ENCODE measurements at places on chromosomes 2 and 18.

- DNase-seq = no peak
These were observed 23.7 kb downstream of the KIAA2012 start for GRCh38 chr2:202096736-202097135.

- no peak for DNase-seq
These were observed 104.1 kb upstream of the ITPRID2 start for GRCh38 chr2:181787310-181788048.

GRCh38 chr18:78625847-78626246 lies 353.8 kb upstream of the SALL3 start:
- DNase-seq = no peak

- no peak for DNase-seq
These were observed 104.7 kb downstream of the KLHL29 start for GRCh38 chr2:23489471-23490322.

- DNase-seq = no peak
These were observed 1.6 kb upstream of the LPIN1 start for GRCh38 chr2:11744631-11745394.

- DNase-seq = no peak
These were observed 36.0 kb downstream of the MRPL33 start for GRCh38 chr2:27807476-27807875.

- DNase-seq = no peak
These were observed 28.0 kb downstream of the MYO5B start for GRCh38 chr18:50166901-50167300.

DNA sequence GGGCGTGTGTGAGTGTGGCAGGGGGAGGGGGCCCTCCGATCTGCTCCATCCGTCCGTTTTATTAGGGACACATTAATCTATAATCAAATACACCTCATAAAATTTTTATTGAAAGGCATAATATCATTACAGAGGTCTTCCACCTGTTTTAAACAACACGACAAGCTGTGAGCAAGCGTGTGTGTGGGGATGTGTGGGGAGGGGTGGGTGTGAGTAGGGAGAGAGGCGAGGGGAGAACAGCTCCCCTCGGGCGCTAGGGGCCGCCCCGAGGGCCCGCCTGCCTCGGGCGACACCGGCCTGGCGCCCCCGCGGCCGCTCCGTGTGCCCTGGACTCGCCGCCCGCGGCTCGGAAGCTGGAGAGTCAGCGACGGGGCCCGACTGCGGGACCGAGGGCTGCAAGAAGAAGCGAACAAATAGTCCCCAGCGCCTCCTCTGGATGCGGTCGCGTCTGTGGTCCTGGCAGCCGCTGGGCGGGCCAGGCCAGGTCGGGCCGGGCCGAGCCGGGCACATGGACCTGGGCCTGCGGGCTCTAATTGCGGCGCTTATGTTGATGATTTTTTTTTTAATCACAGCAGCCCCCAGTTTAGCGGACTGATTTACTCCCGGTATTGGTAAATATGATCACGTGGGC lies 352 bp upstream of the HOXD9 start:
- no peak for DNase-seq

GRCh38 chr18:48862678-48863270 lies 88.0 kb downstream of the SMAD7 start:
- DNase-seq = no peak

DNA sequence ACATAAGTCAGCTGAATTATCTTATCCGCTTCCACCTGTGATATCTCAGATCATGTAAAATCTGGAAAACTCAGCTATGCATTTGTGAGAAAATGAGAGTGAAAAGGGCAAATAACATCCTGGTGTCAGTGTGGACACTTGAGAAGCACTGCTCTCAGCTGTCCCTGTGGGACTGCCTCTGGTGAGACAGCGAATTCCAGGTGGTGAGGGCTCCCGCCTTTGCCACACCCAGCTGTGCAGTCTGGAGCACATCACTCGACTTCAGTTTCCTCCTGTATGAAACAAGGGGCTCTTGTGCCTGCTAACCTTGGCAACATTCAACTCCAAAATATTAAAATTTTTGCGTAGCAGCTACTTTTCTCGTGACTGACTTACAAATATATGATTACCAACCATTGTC lies 194.9 kb upstream of the BOD1L2 start:
- no peak for DNase-seq

- no peak for DNase-seq
These were observed 102.8 kb downstream of the MYCN start for GRCh38 chr2:16043192-16043591.

DNA sequence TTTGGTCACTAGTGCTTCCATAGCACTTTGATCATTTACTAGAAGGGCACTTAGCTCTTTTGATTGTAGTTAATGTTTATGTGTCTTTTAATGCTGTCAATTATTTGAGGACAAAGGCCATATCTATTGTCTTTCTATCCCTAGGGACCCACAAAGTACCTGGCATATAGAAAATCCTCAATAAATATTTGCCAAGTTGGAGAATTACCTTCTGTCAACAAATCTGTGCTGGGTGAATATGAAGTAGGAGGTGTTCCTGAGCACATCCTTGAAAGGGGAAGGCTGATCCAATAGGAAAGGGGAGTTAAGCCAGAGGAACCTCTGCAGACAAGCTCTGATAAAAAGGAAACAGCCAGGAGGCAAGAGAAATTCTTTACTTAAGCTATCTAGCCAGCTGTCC lies 8.2 kb downstream of the DPP4 start:
- no peak for DNase-seq

DNA sequence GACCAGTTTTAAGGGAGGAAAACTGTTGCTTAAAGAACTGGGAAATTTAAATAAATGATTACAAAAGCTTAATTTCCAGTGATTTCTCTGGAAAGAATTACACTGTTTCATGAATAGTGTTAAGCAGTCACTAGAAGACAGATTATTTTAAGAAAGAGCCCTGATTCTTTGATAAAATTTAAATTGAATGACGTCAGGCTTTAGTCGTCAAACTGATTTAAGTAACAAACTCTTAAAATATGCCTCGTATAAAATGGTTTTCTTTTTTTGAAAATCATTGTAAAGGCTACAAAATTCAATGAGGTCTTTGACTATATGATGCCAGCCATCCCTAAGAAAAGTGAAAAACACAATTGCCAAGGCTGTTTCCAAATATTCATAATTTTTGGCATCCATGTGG lies 465.0 kb downstream of the NR4A2 start:
- no peak for DNase-seq

GRCh38 chr2:68475110-68475509 lies 7.7 kb downstream of the APLF start:
- DNase-seq = no peak

- DNase-seq = no peak
These were observed 314.6 kb downstream of the CNTNAP5 start for GRCh38 chr2:124339709-124340108.

DNA sequence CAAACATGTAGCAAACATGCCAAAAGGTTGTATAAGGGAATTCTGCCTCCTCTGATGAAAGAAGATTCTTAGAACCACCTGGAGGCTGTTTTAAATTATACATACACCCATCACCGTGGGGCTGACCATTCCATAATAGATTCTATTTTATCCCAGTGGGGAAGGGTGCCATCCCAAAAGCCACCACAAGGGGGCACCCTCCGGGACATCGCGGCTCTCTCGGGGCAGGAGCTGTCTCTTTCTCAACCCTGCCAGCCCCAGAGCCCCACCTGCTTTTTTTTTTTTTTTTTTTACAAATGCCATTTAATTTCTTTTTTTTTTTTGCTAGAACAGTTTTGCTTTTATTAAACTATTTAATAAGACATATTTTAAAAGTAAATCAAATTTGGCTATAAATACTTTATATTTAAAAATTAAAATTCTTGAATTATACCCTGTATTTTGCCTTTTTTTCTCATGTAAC lies 8.6 kb upstream of the MTCL1 start:
- DNase-seq = peak; percentile 63

GRCh38 chr2:225773148-225773547 lies 373.6 kb downstream of the NYAP2 start:
- no peak for DNase-seq

DNA sequence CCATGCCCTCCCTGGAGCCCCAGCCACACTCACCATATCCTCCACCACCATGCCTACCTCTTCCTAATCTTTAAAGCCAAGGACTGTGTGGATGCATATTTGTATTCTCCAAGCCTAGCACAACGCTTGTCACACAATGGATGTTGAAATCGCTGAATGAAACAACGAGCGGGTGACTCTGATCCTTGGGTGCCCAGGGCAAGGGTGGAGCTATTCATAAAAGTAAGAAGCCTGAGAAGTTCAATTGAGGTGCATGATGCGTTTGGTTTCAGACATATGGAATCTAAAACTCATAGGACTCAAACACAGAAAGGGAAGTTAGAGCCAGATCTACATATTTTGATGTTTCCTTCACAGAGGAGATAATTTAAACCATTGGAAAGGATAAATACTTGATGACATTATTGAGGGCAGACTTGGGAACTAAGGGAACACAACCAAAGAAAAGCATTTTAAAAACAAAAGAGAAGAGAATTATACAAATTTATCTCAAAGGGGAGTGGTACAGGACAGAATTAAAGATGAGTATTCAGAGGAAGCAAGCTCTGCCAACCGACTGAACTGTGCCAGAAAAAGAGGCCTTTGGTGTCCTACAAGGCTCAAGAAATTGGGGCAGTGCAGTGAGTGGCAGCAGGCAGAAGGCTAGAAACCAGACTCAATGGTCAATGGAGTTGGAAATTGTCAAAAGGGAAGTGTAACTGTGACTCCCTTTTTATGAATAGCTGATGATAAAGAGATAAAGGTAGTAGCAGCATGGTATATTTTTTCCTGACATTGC lies 200.6 kb upstream of the NCKAP5 start:
- no peak for DNase-seq

- DNase-seq = no peak
These were observed 127.7 kb downstream of the TNS1 start for GRCh38 chr2:217875138-217875537.

DNA sequence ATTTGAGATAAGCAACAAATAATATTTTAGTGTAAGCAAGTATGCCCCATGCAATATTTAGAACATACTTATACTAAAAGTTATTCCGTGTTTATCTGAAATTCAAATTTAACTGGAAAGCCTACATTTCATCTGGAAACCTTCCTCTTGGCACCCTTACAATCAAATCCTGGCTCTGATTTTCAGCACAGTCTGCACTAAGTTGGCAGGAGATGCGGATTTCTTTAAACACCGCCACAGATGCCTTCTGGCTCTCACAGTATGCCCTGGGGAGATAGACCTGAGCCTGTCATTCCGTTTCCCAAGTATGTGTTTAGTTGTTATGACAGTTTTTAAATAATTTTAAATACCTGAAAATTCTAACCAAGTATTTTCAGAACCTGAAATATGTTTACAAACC lies 7.3 kb upstream of the MLPH start:
- no peak for DNase-seq

- DNase-seq = no peak
These were observed 15.2 kb downstream of the SAP130 start for GRCh38 chr2:128012698-128013097.

GRCh38 chr2:221289389-221289788 lies 282.7 kb downstream of the EPHA4 start:
- DNase-seq = no peak

DNA sequence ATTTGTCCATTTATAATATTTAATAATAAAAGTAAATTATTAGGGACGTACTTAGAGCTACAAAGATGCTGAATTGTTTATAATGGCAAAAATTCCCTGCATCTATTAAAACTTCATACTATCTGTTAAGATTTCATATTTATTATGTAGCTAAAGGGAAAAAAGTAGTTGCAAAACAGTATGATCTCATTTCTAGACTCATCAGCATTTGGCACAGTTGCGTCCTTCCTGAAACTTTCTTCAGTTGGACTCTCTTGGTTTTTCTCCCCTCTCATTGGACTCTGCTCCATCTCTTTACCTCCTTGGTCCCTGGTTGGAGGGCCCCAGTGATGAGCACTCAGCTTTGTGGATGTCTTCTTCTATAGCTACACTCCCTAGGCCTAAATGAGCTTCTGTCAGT lies 99.6 kb downstream of the TMEM247 start:
- no peak for DNase-seq

DNA sequence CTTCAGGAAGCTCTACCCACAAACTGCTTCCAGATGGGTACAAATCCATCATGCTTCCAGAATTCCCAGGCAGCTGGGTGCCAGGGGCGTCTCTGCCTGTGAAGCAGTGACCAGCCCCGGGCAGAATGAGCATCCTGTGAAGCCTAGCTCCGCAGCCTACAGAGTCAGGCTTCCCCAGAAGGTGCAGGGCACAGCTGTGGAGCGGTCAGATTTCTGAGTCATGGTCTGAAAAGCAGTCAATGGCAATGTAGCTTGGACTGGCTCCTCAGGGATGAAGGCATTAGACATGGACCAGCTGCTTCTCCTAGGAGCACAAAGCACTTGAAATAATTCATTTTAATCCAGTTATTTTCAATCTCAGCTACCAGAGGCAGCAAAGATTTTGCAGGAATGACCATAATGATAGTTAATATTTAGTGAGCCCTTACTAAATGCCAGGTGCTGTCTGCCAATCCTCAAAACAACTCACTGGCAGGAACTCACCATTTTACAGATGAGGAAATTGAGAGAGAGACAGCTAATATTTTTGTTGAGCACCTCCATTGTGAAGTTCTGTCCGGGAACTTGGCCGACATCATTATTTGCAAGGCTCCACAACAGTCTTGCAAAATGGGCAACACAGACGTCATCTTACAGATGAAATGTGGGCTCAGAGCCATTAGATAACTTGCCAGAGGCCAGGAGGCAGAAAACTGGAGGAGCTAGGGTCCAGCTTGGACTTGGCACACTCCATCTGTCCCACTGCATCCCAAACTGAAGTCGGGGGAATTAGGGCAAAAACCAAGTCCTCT lies 31.7 kb downstream of the ACMSD start:
- no peak for DNase-seq

DNA sequence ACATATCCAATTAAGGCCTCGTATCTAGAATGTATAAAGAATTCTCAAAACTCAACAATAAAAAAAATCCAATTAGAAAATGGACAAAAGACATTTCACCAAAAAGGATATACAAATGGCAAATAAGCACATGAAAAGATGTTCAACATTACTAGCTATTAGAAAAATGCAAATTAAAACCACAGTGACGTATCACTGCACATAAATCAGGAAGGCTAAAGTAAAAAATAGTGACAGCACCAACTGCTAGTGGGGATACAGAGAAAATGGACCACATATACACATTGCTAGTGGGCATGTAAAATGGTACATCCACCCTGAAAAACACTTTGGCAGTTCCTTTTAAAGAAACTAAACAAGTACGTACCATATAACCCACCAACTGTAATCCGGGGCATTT lies 59.7 kb downstream of the SMAD4 start:
- no peak for DNase-seq

DNA sequence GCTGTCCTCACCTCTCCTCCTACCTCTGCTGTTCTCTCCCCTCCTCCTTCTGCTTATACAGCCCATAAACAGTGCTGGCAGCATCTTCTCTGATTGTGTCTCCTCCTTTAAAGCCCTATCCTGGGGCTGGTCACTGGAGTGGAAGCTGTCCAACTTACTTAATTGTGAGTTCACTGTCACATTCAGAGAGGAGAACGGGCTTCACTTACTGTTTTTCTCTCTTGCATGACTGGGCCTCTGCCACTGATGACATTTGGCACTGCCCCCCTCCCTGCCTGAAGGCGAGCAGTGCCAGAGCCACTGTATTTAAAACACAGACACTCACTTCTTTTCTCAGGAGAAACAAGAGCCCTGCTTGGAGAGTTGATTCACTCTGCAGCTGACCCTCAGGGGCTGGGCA lies 12.3 kb downstream of the GAD1 start:
- DNase-seq = no peak

- no peak for DNase-seq
These were observed 115.8 kb downstream of the POLE4 start for GRCh38 chr2:75074228-75074627.
